ENCODE measurements at places on chromosomes 5 and 9.

GRCh38 chr5:89498699-89499098 is 615.7 kb upstream of the MEF2C start:
- DNase-seq: no peak

DNA sequence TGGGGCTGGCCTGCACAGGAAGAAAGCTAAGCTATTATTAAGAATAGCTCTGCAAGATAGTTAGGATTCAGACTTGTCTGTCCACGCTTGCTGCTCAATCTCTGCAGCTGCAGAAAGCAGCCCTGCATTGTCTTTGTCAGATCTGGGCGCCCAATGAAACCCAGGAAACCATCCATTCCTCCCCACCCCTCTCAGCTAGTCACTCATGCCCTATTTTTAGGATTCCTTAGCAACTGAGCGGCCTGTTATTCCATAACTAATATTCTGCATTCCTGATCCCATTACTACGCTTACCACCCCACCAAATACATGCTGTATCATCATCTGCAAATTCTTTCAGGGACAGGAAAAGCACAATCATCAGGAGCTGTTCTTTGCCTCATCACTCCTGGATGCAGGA is 52.9 kb upstream of the APC start:
- DNase-seq: no peak

- DNase-seq: no peak
Observed at GRCh38 chr5:41797662-41798061, 72.6 kb downstream of the OXCT1 start.

- DNase-seq: no peak
Observed at GRCh38 chr5:66232706-66233445, 88.8 kb downstream of the SREK1 start.

DNA sequence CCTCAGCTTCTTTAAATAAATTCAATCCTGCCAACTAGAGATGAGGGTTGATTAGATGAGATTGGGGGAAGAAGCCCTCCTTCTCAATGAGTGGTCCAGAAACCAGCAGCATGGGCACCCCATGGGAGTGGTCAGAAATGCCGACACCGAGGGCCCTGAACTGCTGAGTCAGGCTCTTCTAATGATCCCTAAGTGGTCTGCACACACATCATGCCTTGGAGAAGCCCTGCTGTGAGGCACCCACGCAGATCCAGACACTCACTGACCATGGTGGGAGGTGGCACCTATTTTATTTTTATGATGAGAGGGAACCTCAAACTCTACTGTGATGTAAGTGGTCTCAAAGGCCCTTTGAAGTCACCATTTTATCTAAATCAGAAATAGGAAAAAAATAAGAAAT is 72.3 kb upstream of the BOD1 start:
- no peak for DNase-seq

- DNase-seq: no peak
Observed at GRCh38 chr5:3828761-3829160, 233.1 kb downstream of the IRX1 start.

- DNase-seq: no peak
Observed at GRCh38 chr9:128986671-128987070, 39.2 kb downstream of the NUP188 start.

GRCh38 chr9:116964258-116964657 is 277.2 kb downstream of the TRIM32 start:
- no peak for DNase-seq

GRCh38 chr5:60101573-60101972 is 208.0 kb upstream of the PDE4D start:
- DNase-seq: no peak

DNA sequence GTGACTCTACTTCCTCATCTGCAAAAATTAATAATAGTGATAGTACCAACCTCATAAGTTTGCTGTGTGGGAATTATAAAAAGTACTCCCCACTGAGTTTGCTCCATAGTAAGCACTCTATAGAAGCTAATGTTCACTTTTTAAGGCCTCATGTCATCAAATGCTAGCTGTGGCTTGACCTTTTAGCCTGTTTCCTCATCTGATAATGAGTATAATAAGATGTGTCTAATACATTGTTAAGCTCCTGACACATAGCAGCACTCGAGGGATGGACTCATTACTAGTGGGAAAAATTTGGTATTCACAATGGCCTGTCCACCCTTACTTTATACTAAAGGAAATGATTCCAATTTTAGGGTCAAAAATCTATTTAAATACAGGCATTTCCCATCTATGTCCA is 26.1 kb upstream of the CAST start:
- no peak for DNase-seq

DNA sequence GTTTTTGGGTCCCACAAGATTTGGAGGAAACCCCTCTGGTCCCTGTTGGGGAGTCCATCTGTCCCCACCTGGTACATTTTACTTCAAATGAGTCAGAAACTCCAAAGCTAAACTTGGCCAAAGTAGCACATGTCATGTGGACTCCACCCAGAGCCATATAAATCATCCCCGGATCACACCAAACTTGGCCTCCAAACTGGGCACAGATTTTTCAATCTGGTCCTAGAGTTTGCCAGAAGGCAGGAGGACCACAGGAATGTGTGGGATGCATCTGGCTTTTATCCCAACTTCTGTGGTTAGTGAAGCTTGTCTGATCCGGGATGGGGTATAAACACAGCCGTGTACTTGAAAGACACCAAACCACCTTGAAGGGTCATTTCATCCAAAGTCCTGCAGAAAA is 66.3 kb downstream of the MAT2B start:
- DNase-seq: no peak

All from activated T-helper 9 cell treated with anti-CD3 and anti-CD28 coated beads, Interleukin-2, amount 50 U/mL, for 16 hours (primary cell).